ENCODE measurements at places on chromosomes 11 and 22.

DNA sequence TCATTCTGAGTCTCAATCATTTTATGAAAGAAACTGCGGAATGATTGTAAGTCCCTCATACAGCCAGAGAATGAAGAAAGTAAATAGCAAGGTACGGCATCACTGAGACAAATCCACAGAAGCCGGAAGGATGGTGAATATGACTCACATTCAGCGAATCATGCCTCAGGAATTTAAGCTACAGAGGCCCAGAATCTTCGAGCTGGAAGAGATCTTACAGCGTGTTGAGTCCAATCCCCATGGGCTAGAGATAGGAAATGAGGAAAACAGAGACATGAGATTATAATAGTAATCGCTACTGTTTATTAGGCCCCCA lies 173.2 kb downstream of the KIF18A start:
- DNase-seq, result no peak

GRCh38 chr11:75563501-75563977 lies 1.5 kb downstream of the SERPINH1 start:
- DNase-seq, result no peak

- no peak for DNase-seq
These were observed at the start of gene C1QTNF5 for GRCh38 chr11:119340335-119341221. C1QTNF5 (minus strand) TSS chr11:119340883; CDS start chr11:119340397, 486 bp downstream.

DNA sequence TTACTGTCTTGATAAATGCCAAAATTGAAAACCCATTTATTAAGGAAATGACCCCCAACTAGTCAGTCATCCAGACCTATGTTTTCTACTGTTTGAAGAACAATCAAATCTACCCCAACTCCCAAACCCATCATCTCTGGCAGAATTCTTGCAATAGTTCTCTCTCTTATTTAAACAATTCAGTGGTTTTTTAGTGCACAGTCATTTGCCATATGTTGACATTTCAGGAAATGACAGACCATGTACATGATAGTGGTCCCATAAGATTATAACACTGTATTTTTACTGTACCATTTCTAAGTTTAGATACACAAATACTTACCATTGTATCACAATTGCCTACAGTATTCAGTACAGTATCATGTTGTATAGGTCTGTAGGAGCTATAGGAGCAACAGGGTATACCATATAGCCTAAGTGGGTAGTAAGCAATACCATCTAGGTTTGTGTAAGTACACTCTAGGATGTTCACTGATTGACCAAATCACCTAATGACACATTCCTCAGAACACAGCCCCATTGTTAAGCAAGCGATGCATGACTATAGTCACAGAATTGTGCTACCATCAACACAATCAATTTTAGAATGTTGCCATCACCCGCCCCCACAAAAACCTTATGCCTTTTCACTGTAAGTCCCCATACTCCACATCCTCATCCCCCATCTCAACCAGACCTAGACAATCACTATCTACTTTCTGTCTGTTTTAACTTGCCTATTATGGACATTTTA lies 41.8 kb downstream of the MMP20 start:
- no peak for DNase-seq

DNA sequence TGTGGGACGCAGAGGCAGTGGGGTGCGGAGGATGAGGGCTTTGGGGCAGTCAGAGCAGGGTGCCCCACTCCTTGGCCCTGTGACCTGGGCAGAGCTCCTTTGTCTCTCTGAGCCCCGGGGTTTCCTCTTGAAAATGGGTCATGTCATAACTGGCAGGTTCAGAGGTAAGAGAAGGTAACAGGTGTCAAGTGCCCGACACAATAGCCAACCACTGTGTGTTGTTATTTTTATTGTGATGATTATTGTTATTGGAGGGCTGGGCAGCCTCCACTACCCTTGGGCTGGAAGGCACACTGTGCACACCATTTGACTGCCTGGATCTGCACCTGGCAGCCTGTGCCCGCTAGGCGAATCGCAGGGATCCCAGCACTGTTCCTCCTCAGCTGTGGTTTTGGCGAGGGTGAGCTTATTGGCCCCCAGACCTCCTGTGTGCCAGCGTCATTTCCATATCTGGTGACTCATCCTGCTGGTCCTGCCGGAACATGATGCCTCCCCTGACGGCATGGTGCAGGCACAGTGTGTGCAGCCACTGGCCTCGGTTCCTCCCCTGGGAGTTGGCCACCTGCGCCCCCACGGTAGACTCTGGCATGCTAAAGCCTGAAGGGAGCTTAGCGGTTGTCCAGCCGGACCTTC lies 15.4 kb upstream of the SOX10 start:
- peak; percentile 8 for DNase-seq

- DNase-seq, result no peak
These were observed 4.3 kb upstream of the FLI1 start for GRCh38 chr11:128689591-128689947.

DNA sequence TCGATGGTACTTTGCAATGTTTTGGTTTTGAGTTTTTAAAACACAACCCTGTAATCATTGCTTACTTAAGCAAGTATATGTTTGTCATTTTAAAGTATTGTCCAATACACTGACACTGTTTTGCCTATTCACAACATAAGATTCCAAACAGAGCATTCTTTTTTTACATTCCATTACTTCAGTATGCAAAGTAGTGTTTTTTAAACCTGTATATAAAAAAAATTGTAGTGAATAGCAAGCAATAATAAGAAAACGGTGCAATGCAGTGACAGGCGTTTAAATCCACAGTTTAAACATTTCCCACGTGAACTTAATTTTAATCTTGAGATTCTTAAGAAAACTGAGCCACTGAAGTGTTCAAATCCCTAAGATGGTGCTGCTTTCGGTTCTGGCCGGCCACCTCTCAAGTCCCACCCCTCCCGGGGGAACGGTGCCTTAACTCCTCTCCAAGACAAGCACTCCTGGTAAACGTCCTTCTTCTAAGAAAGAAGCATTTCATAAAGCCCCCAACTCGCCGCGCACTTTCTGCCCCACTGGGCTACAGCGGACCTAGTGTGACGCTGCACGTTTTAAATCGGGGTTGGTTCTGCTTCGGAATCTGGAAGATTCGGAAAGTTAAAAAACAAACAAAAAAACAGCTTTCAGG lies 2.9 kb downstream of the PGR start:
- no peak for DNase-seq

- no peak for DNase-seq
These were observed 36.4 kb upstream of the TPBGL start for GRCh38 chr11:75204012-75204674.

GRCh38 chr11:64063777-64064176 lies 28.0 kb downstream of the FLRT1 start:
- no peak for DNase-seq

DNA sequence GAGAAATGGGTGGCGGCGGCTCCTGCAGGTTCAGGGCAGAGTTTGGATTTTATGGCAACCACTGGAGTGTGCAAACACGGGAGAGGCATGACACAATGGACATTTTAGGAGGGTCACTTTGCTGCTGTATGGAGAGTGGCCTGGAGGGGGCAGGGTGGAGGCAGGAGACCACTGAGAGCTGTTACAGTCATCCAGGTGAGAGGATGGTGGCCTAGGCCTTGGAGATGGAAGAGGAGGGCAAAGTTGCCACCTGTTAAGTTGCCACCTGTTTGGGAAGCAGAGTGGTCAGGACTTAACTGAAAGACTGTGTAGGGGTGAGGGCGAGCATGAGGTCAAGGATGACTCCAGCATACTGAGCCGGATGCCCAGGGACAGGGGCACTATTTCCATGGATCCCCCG lies 2.3 kb upstream of the RAD9A start:
- peak; percentile 53 for DNase-seq

GRCh38 chr11:134945993-134946392 lies 534.0 kb upstream of the B3GAT1 start:
- no peak for DNase-seq

GRCh38 chr11:108538022-108538424 lies 39.8 kb upstream of the POGLUT3 start:
- no peak for DNase-seq

- DNase-seq, result no peak
These were observed 20.7 kb downstream of the TMEM41B start for GRCh38 chr11:9293646-9294045.

DNA sequence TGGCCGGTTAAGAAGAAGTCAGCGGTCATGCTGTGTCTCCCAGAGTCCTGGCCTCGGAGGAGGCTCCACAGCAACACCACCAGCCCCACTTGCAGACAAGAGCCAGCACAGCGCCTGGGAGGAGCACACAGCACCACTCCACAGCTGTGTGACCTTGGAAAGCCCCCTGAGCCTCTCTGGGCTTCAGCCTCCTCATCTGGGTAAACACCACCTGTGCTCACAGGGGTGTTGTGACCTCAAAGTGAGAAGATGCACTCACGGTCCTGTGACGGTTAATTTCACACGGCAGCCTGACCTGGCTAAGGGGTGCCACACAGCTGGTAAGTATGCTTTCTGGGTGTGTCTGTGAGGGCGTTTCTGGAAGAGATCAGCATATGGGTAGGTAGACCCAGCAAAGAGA lies 54.7 kb downstream of the PHF21B start:
- DNase-seq, result no peak

DNA sequence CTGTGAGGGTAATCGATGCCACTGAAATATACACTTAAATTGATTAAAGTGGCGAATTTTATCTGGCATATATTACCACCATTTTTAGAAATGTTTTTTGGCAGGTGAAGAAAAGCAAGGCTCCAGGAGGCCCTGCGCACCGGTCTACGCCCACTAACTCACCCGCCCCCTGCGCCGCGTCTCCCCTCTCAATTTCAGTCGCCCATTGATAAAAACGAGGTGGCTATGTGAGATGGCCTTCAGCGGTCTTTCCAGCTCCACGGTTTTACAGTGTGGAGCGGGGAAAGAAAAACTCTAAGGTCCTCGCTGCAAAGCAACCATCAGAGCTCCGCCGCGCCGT lies 602 bp upstream of the AQP11 start:
- no peak for DNase-seq

GRCh38 chr22:48045369-48045768 lies 1282.9 kb downstream of the TBC1D22A start:
- no peak for DNase-seq

GRCh38 chr22:41687901-41688364 lies 734 bp downstream of the SNU13 start:
- peak; percentile 24 for DNase-seq

DNA sequence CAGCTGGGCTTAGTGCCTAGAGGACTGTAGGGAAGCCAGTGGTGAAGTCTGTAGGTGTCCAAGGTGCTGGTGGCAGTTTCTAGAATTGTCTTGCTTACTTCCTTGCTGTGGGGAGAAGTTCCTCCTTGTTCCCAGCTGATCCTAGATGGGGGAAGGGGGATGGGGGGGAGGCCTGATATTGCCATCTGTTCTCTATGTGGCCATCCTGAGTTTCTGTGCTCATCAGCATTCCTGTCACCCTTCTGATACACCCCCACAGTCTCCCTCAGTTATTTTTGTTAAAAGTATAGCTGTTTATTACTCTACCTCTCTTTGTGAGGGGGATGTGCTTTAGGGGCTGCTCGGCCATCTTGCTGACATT lies 36.5 kb downstream of the MADD start:
- no peak for DNase-seq

DNA sequence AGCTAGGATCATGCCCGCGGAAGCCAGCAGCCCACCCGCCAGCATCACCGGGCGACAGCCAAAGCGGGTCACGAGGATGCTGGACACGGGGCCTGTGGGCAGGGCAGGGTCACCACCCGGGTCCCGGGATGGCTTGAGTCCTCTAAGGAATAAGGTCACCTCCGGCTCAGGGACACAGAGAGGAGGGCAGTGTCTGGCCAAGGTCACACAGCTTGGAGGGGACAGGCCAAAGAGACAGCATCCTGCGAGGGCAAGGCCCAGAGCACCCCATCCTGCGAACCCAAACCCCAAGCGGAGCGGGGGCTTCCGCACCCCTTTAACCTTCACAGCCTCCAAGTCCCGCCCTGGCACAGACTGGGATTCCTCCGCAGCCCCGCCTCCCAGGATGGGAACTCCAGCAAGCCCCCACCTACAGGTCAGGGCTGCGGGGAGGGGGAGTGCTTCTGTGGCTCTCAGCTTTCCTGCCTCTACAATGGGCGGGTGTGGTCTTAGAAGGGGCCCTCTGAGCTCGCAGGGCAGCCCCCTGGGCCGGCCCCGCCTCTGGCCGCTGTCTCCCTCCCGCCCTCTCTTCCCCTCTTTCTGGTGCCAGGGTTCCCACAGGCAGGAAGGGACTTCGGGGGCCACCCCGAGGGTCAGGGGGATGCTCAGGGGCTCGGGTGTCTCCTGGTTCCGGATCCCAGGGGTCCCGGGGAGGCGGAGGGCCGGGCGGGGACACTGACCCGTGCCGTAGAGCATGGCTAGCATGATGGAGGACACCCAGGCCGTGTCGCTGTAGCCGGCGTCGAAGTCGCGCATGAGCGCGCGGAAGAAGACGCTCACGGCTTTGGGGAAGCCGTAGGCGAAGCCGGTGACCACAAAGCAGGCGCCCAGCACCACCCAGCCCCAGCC lies 1.8 kb downstream of the SLC16A8 start:
- DNase-seq, result no peak

- DNase-seq, result no peak
These were observed 102.1 kb upstream of the FAT3 start for GRCh38 chr11:92122561-92122960.

GRCh38 chr11:74679513-74679865 lies 51.7 kb downstream of the CHRDL2 start:
- no peak for DNase-seq

- DNase-seq, result no peak
These were observed 81.4 kb upstream of the SEZ6L start for GRCh38 chr22:26087816-26088215.

DNA sequence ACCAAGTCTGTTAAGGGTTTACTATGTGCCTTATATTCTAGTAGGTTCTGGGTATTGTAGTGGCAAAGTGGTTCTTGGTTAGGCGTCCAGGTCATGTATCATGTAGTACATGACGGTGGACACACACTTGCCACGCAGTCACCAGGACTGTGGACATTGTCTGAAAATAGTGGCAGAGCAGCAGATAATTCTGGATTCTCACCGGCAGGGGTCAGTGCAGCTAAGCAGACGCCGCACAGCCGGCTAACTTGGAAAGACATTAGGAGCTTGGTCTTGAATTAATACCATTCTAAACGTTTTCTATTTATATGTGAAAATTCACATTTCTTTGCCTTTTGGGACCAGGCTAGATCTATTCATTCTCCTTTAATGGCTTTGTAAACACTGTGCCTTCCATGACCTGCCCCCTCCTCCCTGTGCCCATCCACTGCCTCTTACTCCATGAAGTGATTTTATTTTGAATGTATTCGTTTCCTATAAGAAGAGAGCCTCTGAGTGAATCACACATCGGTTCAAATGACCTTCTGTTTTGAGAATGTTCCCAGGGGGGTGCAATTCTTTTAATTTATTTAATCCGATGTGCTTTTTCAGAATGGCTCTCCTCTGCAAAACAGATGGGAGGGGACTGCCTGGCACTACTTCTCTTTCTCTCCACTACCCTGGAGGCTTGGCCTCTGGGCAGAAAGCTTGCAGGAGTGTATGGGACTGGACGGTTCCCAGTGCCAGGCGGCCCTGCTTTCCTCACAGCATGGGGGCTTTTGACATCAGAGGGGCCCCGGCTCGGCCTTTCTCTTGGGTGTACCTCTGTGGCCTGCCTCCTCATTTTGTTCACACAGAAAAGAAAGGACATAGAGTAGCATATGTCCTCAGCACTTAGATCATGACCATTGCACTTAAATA lies 378.0 kb downstream of the NTM start:
- peak; percentile 9 for DNase-seq

GRCh38 chr11:16861862-16862261 lies 123.4 kb downstream of the C11orf58 start:
- no peak for DNase-seq

- no peak for DNase-seq
These were observed 196.2 kb downstream of the SOX6 start for GRCh38 chr11:16160146-16160545.
